ENCODE measurements at places on chromosomes 12 and 14.

GRCh38 chr12:105841840-105842239 is 296.9 kb downstream of the NUAK1 start:
- no peak for DNase-seq

- no peak for DNase-seq
Measured at GRCh38 chr12:80299976-80300375, 144.1 kb upstream of the PTPRQ start.

DNA sequence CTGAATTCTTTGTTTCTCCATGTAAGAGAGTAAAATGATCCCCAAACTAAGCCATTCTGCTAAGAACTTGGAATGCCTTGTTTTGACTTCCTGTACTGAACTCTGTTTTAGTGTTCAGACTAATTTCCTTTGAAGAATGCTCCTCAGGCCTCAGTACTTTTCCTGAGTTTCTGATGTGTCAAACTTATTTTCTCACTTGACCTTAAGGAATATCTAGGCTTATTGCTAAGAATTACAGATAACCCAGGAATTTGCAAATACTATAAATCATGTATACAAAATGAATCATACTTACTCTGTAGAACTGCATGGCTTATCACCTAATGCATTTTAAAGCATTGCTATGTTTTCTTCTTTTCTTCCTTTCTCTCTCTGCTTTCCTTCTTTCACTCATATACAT is 93.1 kb upstream of the PKP2 start:
- no peak for DNase-seq

DNA sequence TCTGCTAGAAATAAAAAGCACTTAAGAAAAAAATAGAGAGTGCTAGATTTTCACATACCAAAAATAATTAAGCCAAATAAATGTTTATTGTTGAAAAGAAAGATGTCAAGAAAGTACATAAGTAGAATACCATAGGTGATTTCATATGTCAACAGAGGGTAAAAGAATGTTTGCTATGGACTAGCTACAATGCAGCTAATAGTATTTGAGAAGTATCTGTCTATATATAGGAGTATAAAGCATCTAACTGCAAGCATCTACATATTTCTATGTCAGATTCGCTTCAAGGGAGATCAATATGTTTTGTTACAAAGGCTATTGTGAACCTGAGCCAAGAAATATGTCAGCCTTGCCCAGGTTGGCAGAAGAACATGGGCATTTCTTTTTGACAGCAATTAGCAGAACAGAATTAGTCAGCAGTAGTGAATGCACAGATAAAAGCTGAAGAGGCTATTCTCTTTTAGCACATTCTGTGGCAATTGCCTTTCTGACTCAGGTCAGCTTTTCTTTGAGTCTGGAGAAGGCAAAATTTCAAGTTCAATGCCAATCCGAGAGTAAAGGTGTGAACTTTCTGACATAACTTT is 140.1 kb downstream of the ALG10B start:
- DNase-seq, result no peak

DNA sequence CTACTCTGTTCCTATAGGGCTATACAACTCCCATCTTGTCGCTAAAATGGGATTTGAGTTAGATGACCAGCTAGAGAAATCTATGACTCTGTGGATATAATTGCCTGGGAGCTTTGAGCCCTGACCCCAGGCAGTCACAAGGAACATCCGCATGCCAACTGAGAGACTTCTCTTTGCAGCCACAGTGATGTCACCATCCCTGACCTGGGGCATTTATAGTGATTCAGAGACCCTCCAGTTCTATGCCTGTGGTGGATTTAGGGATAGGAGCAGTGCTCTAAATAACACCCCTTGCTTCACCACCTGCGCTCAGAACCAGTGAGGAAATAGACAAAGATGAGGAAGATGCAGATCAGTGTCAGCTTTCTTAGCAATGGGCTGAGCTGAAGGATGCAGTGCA is 86.2 kb downstream of the RIN3 start:
- no peak for DNase-seq

DNA sequence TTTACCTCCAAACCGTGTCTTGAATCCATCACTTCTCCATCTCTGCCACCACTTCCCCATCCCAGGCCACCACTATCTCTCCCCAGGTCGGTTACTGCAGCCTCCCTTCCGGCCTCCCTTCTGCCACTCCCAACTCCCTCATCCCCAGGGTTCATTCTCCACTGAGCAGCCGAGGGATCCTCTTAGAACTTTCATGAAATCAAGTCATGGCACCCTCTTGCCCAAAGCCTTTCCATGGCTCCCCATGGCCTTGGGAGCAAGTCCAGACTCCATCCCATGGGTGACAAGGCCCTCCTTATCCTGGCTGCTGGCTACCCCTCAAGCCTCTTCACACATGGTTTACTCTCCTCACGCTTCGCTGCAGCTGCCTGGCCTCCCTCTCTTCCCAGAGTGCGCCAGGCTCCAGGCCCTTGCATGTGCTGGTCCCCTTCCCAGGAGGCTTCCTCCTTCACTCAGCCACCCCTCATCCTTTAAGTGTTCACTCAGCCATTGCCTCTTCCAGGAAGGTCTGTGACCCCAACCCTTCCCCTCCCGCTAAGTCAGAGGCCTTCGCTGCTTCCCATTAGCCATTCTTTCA is 17.9 kb upstream of the SH2B3 start:
- no peak for DNase-seq

DNA sequence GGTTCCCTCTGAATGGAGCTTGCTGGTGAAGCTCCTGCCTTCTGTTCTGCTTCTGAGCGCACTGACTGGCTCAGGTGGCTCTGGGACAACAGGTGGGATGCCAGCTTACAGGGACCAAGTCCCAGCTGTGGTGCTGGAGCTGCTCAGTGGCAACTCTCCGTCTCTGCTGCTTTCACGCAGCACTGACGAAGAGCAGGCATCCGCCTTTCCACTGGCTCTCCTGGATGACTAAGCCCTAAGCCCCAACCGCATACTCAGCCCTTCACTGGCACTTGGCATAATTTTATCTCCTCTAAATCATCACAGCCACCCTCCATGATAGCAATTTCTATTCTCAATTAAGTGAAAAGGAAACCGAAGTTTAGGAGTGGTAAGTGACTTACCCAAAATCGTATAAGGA is 3.7 kb upstream of the RTL1 start:
- DNase-seq, result no peak

DNA sequence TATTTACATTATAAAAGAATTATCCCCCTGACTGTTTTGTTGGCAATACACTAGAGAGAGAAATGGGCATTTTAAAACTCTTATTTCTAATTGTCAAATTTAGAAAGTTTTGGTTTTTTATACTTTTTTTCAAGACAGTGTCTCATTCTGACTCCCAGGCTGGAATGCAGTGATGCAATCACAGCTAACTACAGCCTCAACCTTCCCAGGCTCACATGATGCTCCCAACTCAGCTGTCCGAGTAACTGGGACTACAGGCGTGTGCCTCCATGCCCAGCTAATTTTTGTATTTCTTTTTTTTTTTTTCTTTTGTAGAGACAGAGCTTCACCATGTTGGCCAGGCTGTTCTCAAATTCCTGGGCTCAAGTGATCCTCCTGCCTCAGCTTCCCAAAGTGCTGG is 8.3 kb upstream of the OR11H6 start:
- no peak for DNase-seq

DNA sequence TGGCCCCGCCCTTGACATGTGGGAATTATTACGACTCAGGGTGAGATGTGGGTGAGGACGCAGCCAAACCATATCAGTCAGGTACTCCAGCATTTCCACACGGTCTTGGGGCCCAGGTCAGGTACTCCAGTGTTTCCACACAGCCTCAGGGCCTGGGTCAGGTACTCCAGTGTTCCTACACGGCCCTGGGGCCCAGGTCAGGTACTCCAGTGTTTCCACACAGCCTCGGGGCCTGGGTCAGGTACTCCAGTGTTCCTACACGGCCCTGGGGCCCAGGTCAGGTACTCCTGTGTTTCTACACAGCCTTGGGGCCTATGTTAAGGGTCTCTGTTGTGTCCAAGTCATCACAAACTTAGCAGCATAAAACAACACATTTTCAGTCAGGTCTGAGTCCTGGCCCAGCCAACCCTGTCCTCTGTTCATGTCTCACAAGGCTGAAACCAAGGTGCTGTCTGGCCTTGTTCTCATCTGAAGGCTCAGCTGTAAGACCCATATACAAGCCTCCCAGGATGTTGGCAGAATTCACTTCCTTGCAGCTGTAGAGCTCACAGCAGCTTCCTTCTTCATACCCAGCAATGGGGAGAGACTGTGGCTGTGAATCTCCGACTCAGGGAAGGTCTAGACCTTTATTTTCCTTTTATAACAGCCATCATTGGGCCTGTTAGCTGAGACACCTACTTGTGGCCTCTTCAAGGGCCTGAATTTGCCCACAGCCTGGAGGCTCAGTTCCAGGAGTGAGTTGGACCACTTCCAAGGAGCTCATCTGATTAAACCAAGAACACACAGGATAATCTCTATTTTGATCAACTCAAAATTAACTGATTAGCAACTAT is 107.6 kb upstream of the SFSWAP start:
- no peak for DNase-seq

- no peak for DNase-seq
Measured at GRCh38 chr12:49334681-49335080, 2.3 kb downstream of the C1QL4 start.

- no peak for DNase-seq
Measured at GRCh38 chr12:53808023-53808705, 56.4 kb upstream of the CISTR start.

GRCh38 chr14:49164074-49164473 is 422.1 kb downstream of the RPS29 start:
- DNase-seq, result no peak

DNA sequence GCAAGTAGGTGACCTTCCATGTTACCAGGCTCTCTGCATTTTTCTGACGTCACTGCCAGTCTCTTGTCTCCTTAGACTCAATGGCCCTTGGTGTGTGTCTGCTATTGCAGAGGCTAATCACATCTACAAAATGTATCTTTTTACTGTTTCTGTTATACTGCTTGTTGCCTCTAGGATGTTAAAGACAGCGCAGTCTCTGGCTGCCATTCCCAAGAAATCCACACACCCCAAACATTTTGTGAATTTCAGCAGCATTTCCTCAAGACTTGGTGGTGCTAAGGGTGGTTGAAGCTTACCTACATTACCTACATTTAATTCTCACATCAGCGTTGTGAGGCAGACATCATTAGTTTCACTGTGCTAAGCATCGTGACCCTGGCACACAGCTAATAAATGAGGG is 87.2 kb downstream of the C12orf75 start:
- DNase-seq, result no peak

- no peak for DNase-seq
Measured at GRCh38 chr14:95993768-95994592, 45.2 kb upstream of the C14orf132 start.
